ENCODE measurements at places on chromosomes 4 and X.

DNA sequence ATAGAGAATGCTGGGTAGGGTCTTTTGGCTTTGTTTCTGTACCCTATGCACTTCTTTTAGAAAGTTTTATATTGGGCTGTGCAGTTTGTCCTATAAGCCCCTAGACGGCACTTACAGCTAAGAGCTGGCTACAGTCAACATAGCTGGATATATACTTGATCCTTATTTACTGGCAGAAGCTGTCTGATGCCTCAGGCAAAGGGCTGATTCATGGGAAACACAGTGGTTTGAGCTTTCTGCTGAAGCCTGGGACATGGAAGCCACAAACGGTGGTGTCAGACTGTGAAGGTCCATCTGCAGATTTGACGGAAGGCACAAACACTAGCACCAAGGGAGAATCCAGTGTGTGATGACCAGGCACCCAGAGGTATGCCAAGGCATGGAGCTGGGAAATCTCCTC is 608.4 kb downstream of the ANKRD50 start:
- no peak for DNase-seq

DNA sequence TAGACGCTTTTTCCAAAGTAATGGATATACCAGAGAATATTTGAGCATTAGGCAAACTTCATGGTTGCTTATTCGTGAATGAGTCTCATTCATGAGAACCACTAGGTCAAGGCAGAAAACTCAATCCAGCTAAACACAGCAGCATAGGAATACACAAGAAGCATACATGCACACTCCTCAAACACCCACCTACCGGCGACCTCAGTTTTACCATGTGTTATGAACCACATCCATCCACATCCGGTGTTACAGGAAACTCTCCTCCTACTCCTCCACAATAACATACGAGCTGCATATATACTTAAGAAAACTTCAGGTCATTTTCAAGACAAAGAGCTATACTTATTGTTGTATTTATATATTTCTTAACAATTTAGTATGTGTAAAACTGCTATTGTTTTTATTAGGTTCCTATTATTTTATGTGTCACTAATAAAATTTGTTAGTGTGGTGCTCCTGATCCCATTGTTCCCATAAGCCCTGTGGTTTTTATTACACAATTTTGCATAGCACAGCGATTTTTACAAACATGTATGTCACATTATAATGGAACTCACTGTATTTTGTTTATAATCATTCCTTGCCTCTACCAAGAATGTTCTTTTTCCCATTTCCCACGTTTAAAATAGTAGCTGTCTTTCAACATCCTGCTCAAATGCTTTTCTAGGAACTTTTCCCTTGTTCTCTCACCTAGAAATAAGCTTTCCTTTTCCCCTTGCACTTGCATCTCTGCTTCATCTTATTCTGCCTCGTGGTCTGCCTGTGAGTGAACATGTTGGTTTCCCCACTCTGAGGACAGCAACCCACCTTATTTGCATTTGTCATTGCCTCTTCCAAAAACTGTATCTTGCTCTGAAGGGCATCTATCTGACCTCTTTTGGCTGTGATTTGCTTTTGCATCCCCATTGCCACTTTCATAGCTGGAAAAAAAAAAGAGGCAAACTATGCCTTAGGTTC is 48.3 kb downstream of the STBD1 start:
- no peak for DNase-seq

DNA sequence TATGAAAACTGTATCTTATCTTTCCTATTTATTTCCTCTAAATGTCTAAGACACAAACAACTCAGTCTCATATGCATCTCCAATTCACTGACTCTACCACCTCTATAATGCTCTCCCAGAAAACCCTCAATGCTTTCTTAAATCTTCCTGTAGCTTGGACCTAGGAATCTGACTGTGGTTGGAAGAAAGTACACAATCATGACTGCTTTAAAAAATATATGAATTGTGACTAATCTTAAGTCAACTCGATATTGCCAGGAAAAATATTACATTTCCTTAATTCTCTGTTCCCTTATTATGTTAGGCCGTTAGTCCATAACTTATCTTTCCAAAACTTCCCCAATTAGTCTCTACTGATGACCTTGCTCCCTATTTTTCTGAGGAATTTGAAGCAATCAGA is 87.0 kb downstream of the SPCS3 start:
- DNase-seq, result no peak

GRCh38 chr4:150252306-150252705 is 174.1 kb downstream of the DCLK2 start:
- DNase-seq, result no peak

GRCh38 chr4:88659055-88659889 is 38.4 kb downstream of the NAP1L5 start:
- DNase-seq, result no peak

DNA sequence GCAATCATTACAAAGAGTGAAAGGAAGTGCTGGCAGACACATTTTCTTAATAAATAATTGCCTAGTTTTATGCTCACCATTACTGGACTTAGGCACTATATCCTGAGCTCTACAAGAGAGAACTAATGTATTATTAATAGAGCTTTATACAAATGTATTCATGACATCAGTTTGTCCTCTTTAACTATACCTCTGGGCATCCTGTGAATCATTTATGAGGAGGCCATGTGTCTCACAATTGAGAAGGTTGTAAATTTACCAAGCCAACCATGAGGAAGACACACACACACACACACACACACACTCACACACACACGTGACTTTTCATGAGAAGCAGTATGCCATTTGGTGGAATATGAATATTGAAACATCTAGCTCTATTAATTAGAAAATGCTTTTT is 728.2 kb downstream of the ARAP2 start:
- no peak for DNase-seq

DNA sequence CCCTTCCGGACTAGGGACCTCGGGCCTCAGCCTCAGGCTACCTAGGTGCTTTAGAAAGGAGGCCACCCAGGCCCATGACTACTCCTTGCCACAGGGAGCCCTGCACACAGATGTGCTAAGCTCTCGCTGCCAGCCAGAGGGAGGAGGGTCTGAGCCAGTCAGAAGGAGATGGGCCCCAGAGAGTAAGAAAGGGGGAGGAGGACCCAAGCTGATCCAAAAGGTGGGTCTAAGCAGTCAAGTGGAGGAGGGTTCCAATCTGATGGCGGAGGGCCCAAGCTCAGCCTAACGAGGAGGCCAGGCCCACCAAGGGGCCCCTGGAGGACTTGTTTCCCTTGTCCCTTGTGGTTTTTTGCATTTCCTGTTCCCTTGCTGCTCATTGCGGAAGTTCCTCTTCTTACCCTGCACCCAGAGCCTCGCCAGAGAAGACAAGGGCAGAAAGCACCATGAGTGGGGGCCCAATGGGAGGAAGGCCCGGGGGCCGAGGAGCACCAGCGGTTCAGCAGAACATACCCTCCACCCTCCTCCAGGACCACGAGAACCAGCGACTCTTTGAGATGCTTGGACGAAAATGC is at the start of gene WAS:
Gene WAS, plus strand, starts transcription at position 389 of the 572 bp plus-strand sequence. Its CDS starts 55 bp downstream, at position 444.
- DNase-seq, result no peak

DNA sequence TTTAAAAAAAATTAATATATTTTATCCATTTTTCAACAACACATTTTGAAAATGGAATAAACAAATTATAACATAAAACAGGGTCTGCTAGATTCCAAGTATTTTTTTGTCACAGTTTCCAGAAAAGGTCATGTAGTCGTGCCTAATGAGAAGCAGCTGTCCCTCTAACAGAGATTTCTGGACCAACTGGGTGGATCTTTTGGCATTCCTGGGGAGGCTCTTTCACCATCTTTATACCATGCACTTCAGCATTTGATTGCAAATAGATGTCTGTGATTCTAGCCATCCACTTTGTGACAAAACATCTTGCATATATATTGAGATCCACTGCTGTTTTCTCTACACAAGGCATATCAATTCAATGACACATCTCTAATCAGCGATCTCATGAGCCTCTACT is 210.7 kb upstream of the LDB2 start:
- DNase-seq, result no peak

DNA sequence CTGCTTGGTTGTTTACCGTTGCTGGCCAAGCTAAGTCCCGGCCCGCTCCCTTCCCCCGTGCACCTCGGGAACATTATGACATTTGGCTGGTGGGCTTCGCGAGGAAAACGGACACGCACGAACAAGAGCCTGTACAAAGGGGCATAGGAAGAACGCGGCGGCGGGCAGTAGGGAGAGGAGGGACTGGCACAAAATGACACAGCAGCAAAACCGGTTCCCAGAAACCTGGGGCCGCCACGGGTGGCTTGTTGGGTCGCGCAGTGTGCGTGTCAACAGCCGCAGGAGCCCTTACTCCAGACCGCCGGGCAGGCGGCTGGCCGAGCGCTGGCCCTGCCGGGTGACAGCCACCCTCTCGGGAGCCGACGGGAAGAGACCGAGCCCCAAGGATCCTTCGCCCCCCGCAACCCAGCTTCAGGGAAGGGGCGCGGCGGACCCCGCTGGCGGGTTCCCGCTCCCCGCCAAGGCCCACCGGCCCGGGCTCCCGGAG is 1.6 kb upstream of the LIN54 start:
- peak; percentile 88 for DNase-seq

DNA sequence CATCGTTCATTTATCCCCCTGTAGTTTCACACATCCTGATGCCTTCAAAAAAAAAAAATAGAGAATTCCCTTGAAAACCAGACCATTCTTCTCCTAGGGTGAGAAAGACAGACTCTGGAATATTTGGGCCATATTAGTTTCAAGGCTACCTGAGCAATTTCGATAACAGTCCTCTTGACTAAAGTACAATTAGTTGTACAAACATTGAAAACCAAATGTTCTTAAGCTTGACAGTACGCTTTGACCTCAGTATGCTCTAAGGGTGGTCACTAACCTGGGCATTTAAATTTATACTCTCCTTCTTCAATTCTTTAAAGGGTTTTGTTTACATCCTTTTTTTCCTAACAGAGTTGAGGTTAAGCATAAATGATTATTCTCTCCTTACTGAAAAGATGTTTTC is 364.6 kb upstream of the FTHL17 start:
- no peak for DNase-seq

GRCh38 chr4:105641845-105642244 is 66.6 kb downstream of the INTS12 start:
- no peak for DNase-seq

GRCh38 chr4:154332681-154333421 is 158.7 kb downstream of the DCHS2 start:
- DNase-seq, result peak; percentile 17

- no peak for DNase-seq
These were observed at the start of gene RNF175 for GRCh38 chr4:153759407-153760316. TSS of gene RNF175 (minus strand) at chr4:153760024. CDS start at chr4:153759862, 162 bp downstream.

DNA sequence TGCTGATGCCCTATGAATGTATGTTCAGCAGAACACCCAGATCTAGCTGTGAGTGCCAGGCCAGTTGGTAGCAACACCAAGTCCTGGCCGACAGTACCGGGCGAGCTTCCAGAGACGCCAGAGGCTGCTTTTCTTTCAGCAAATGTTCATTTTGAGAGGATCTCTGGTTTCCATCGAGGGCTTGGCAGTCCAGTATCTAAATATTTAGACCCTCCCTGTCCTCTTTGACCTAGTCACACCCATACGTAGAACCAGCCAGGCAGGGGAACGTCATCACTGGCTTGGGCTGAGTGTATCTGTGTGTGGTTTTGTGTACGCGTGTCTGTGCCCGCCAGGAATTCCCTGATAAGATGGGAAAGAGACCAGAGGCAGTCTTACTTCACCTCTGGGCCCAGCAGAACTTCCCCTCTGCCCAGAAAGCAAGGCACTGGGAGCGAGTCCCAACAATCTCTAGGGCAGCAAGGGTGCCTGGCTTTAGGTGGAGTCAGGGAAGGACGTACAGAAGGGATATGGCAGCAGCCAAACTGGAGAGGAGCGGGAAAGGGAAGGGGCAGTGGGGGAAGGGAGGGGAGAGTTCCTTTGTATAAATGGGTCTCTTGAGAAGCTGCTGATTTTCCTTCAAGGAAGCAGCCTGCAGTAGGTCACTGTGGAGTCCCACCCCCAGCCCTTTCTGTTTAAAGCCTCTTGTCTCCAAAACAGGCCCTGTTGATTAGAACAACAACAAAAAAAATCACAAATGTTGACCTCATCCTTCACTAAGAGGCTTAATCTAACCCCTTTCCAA is 15.0 kb upstream of the ELF4 start:
- DNase-seq, result peak; percentile 88

GRCh38 chr4:53943345-53944085 is 120.9 kb downstream of the CHIC2 start:
- DNase-seq, result no peak

- no peak for DNase-seq
These were observed 53.3 kb downstream of the RFC1 start for GRCh38 chr4:39312816-39313215.

GRCh38 chrX:29067351-29067750 is 480.1 kb downstream of the IL1RAPL1 start:
- DNase-seq, result no peak

- no peak for DNase-seq
These were observed 3.3 kb upstream of the MYOZ2 start for GRCh38 chr4:119132306-119132705.

DNA sequence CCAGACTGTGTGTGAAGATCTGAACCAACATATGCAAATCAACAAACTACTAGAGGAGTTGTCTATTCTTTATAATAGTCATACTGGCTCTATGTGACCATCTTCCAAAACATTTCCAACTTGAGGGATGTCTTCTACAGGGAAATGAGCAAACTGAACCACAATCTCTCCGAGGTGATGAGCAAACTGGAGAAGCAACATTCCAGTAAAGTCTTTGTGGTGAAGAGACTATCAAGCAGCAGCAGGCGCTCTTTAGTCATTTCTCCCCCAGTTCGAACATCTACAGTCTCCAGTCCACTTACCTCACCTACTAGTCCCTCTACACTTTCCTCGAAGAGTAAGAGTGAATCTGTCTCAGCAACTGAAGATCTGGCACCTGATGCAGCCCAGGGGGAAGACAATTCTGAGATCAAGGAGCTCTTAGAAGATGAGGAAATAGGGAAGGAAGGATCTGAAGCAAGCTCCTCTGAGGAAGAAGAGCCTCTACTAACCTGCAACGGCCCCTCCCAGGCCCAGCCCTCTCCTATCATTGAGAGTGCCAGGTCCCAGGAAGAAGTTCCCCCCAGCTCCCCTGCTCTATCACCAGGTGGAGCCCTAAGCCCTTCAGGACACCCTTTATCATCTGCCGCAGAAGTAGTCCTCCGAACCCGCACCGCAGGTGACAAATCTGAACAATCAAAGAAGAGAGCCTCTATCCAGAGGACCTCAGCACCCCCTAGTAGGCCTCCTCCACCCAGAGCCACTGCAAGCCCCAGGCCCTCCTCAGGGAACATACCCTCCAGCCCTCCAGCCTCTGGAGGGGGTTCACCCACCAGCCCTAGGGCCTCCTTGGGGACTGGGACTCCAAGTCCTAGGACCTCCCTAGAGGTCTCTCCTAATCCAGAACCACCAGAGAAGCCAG is 98.1 kb downstream of the HNRNPD start:
- no peak for DNase-seq

- DNase-seq, result no peak
These were observed 125.1 kb downstream of the CAMK2D start for GRCh38 chr4:113636438-113636818.

- no peak for DNase-seq
These were observed 73.1 kb downstream of the WFS1 start for GRCh38 chr4:6342530-6343293.

Data from lower leg skin (tissue), 4 donors.